ENCODE measurements at places on chromosomes 2 and 18. TPM values are rescaled to one million over a fixed set of nuclear protein-coding genes. Genes with fewer than 3 reads are reported as not detected.

GRCh38 chr2:120108749-120109148, 95.9 kb downstream of the EPB41L5 start:
- peaks cover 18% of the 10 kb centered on the region for H3K4me1 ChIP-seq
- H3K27me3 ChIP-seq: no peaks in the 10 kb centered on the region
- peaks cover 14% of the 10 kb centered on the region for H3K36me3 ChIP-seq
- H3K27ac ChIP-seq: no peak overlapping the region
- no peak for DNase-seq

Gene SKOR2
- total RNA-seq: not detected

GRCh38 chr18:72808680-72809079, 59.1 kb downstream of the NETO1 start:
- no peak overlapping the region for H3K27ac ChIP-seq
- no peaks in the 10 kb centered on the region for H3K36me3 ChIP-seq
- H3K4me1 ChIP-seq: no peaks in the 10 kb centered on the region
- no peaks in the 10 kb centered on the region for H3K27me3 ChIP-seq
- H3K4me3 ChIP-seq: no peak overlapping the region

Gene FABP1
- 5.4 TPM for total RNA-seq

GRCh38 chr18:70416496-70416895, 127.7 kb downstream of the SOCS6 start:
- H3K27ac ChIP-seq: no peak overlapping the region
- H3K4me3 ChIP-seq: no peak overlapping the region
- DNase-seq: no peak
- H3K27me3 ChIP-seq: no peaks in the 10 kb centered on the region
- peaks cover 11% of the 10 kb centered on the region for H3K4me1 ChIP-seq

DNA sequence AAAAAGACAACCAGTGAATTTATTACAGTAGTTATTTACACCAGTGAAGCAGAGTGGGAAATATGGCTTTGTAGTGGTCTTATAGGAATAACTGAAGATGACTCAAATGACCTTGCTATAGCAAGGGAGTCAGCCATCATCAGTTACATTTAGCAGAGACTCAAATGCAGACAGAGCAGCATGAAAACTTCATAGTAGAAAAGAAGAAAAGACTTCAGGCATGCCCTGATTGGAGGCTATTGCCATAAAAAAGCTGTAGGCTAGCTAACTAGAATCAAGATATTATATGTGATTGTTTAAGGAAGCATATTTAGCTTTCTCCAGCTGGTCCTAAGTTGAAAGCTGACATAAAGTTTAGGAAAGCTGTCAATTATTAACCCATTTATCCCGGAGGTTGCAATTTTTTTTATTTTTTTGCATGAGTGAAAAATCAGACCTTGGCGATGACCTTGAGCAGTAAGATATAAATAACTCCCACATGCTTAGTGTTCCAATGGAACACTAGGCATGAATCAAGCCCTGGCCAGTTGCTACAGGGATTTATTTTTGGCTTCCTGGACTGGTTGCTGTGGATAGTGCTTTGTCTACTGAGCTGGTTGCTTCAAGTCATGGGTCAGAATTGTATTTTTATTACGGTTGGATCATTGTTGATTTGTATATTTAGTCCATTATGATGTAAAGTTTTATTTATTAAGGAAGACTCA, 675.6 kb upstream of the VRK2 start:
- no peaks in the 10 kb centered on the region for H3K27me3 ChIP-seq
- H3K27ac ChIP-seq: no peak overlapping the region
- no peaks in the 10 kb centered on the region for H3K4me1 ChIP-seq

Gene SERPINB10
- not detected for total RNA-seq

DNA sequence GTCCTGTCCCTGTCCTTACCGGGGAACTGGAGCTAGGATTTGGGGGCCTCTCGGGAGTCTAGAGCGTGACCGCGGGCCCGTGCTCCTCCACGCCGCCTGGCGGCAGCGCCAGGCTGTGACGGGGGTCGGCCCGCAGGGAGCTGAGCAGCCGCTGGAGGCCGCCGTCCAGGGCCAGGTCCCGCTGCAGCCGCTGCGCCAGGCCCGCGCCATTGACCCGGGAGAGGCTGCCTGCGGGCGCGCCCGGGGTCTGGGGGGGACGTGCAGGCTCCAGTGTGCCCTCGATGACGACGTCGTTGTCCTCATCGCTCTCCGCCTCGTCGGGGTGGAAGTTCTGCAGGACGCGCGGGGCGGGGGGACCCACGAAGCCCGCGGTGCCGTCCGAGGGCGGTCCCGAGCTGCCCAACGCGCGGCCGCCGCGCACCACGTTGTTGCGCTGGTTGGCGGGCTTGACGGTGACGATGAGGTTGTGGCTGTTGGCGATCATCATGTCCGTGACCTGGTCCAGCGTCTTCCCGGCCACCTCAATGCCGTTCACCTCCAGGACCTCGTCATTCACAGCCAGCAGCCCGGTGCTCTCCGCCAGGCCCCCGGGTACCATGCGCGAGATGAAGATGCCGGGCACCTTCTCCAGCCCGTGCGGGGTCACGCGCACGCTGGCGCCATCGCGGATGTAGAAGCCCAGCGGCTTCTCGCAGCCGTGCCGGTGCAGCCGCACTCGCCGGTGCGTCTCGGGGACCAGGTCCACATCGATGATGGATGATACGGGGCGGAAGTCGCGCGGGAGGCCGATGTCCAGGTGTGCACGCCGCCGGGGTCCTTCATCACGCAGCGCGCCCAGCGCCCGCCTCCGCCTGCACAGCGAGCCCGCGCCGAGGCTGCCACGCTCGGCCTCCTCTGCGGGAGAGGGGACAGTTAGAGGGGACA, 50.9 kb downstream of the ADNP2 start:
- peaks cover 10% of the 10 kb centered on the region for H3K27me3 ChIP-seq
- no peaks in the 10 kb centered on the region for H3K4me1 ChIP-seq
- peak overlapping the region; percentile 14 for H3K4me3 ChIP-seq
- H3K36me3 ChIP-seq: no peaks in the 10 kb centered on the region

- no peak for DNase-seq
- H3K36me3 ChIP-seq: no peaks in the 10 kb centered on the region
- no peaks in the 10 kb centered on the region for H3K27me3 ChIP-seq
- H3K4me3 ChIP-seq: no peak overlapping the region
Measured at GRCh38 chr2:235141411-235142128, 189.8 kb downstream of the SH3BP4 start.

GRCh38 chr2:55144922-55145820, 86.9 kb downstream of the CLHC1 start:
- H3K36me3 ChIP-seq: no peaks in the 10 kb centered on the region
- peaks cover 27% of the 10 kb centered on the region for H3K4me1 ChIP-seq
- H3K4me3 ChIP-seq: no peak overlapping the region
- no peak overlapping the region for H3K27ac ChIP-seq
- H3K27me3 ChIP-seq: no peaks in the 10 kb centered on the region
- no peak for DNase-seq

Gene CCDC178
- total RNA-seq: 0.66 TPM

- H3K27ac ChIP-seq: no peak overlapping the region
- DNase-seq: no peak
- H3K27me3 ChIP-seq: no peaks in the 10 kb centered on the region
- H3K4me3 ChIP-seq: no peak overlapping the region
- no peaks in the 10 kb centered on the region for H3K36me3 ChIP-seq
- no peaks in the 10 kb centered on the region for H3K4me1 ChIP-seq
Measured at GRCh38 chr2:156189143-156189542, 143.4 kb downstream of the NR4A2 start.

GRCh38 chr2:233400341-233400740, 46.0 kb downstream of the DGKD start:
- H3K4me3 ChIP-seq: no peak overlapping the region
- DNase-seq: no peak
- no peaks in the 10 kb centered on the region for H3K36me3 ChIP-seq
- H3K27me3 ChIP-seq: no peaks in the 10 kb centered on the region
- no peak overlapping the region for H3K27ac ChIP-seq

GRCh38 chr2:182245963-182246362, 180.9 kb downstream of the PDE1A start:
- H3K4me1 ChIP-seq: no peaks in the 10 kb centered on the region
- no peak overlapping the region for H3K4me3 ChIP-seq
- no peak for DNase-seq

- H3K4me3 ChIP-seq: no peak overlapping the region
- no peak overlapping the region for H3K27ac ChIP-seq
- no peak for DNase-seq
- no peaks in the 10 kb centered on the region for H3K27me3 ChIP-seq
Measured at GRCh38 chr2:112723995-112724394, 3.2 kb downstream of the NT5DC4 start.

DNA sequence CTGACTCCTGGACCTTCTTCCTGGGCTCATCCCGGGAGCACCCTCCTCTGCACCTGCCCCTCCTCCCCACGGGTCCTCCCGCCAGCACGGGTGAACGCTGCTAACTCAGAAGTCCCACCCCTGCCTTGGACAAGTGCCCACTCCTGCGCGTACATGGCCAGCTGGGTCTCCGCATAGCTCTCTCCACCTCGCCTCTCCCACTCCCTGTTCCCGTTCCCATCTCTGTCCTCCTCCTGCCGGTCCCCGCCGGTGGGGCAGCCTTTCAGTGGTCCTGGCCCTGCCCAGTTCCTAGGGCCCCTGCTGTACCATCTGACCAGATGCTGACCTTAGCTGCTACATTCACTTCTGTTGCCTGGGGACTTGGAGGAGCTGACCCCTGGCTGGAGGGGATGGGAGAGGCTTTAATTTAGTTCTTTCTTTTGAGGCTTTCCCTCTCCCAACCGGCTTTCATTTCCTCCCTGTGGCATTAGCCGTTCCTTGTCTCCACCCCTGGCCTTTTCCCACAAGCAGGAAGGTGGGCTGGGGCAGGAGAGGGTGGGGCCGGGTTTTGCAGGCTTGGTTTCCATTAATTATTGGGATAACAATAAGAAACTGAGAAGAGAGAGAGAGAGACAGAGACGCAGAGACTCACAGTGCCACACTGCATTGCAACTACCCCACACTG, 136.1 kb downstream of the SH3BP4 start:
- H3K27me3 ChIP-seq: no peaks in the 10 kb centered on the region
- H3K4me3 ChIP-seq: no peak overlapping the region
- peaks cover 13% of the 10 kb centered on the region for H3K4me1 ChIP-seq
- H3K36me3 ChIP-seq: no peaks in the 10 kb centered on the region
- peak overlapping the region; percentile 66 for H3K27ac ChIP-seq

Gene TUBB8B
- total RNA-seq: not detected

- H3K27me3 ChIP-seq: no peaks in the 10 kb centered on the region
- DNase-seq: peak; percentile 67
- H3K4me3 ChIP-seq: no peak overlapping the region
- H3K36me3 ChIP-seq: no peaks in the 10 kb centered on the region
- peak overlapping the region; percentile 63 for H3K27ac ChIP-seq
Measured at GRCh38 chr2:176582990-176583481, 313.8 kb downstream of the MTX2 start.

Gene COLEC11
- 3.3 TPM for total RNA-seq

DNA sequence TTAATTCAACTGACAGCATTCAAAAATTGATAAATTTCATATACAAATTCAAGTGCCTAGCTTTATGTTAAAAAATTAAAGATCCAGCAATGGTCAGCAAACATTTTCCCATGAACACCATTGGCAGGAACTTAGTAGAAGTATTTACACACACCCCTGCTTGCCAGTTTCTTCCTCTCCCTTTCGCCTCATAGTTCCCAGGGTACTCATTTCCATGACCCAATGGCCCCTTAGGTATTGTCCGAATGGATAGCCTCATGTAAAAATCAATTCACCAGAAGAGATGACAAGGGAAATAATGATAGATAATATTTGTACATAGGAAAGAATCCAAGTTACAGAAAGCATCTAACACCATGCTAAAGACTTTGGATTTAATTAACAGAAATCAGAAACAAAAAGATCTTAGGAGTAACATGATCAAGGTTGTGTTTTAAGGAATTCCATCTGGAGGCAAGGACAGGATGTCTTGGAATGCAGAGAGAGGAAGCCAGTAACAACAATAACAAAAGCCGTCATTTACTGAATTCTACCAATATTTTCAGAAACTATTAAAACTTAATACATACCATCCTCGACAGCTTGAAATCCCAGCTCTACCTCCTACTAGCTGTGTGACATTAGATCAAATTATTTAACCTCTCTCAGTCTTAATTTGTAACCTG, 423.0 kb downstream of the IRS1 start:
- H3K4me1 ChIP-seq: no peaks in the 10 kb centered on the region
- H3K36me3 ChIP-seq: no peaks in the 10 kb centered on the region
- no peaks in the 10 kb centered on the region for H3K27me3 ChIP-seq
- H3K4me3 ChIP-seq: no peak overlapping the region
- no peak overlapping the region for H3K27ac ChIP-seq
- DNase-seq: no peak

Gene SEMA4F
- 5.5 TPM for total RNA-seq

Gene LRRTM1
- total RNA-seq: 1.5 TPM

- H3K27me3 ChIP-seq: no peaks in the 10 kb centered on the region
- DNase-seq: no peak
- no peak overlapping the region for H3K4me3 ChIP-seq
- H3K36me3 ChIP-seq: no peaks in the 10 kb centered on the region
- H3K4me1 ChIP-seq: no peaks in the 10 kb centered on the region
Measured at GRCh38 chr2:14524041-14524802, 108.3 kb upstream of the LRATD1 start.

DNA sequence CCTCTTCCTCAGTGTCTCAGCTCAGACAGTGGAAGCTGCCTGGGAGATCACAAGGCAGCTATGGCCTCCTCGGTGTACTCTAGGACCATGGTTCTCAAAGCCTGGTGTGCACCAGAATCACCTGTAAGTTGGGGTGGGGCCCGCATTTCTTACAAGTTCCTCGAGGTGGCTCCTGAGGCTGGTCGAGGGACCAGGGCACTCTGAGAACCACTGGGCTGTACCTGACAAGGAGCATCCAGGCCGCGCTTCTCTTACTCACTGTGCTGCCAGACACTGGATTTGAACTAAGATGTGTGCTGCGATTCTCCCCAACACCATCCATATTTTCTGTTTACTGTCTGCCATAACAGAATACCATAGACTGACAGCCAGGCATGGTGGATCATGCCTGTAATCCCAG, 59.5 kb downstream of the DIPK1C start:
- peaks cover 9% of the 10 kb centered on the region for H3K4me1 ChIP-seq
- no peak for DNase-seq
- no peak overlapping the region for H3K4me3 ChIP-seq
- H3K27me3 ChIP-seq: no peaks in the 10 kb centered on the region

Gene DUSP2
- not detected for total RNA-seq

DNA sequence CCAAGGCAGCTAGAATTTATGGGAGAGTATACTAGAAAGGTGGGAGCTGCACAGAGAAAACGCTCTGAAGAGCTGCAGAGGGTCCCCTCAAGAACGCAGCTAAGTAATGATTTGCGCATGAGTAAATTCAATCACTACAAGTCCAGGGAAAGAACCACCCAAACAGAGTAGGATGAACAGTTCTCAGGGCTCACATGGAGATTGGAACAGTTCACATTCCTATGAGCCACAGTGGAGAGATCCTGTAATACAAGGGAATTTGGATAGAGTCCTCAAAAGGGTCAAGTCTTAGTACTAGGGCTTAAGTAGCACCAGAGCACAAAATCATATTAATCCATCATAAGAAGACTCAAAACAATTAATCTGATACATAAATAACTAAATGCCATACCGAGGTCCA, 12.7 kb downstream of the OLA1 start:
- H3K4me3 ChIP-seq: no peak overlapping the region
- no peak for DNase-seq
- no peaks in the 10 kb centered on the region for H3K27me3 ChIP-seq
- H3K36me3 ChIP-seq: no peaks in the 10 kb centered on the region
- no peak overlapping the region for H3K27ac ChIP-seq

Gene GKN1
- total RNA-seq: not detected

All from sigmoid colon (tissue), 7 donors.